Activated CD8-positive, alpha-beta memory T cell treated with anti-CD3 and anti-CD28 coated beads, Interleukin-2, amount 10 ng/mL, durations not matched to agents 7 days and 5 days (primary cell): ENCODE measurements at places on chromosomes 3 and 15. TPM values are rescaled to one million over a fixed set of nuclear protein-coding genes. Genes with fewer than 3 reads are reported as not detected.

The XIRP1 gene
- total RNA-seq = 1.0 TPM

The SCN5A gene
- total RNA-seq = not detected

The C3orf49 gene
- not detected for total RNA-seq

The CLDN16 gene
- not detected for total RNA-seq

The GOLGA8N gene
- total RNA-seq = 22.9 TPM

The FBXO40 gene
- total RNA-seq = not detected

The PLSCR4 gene
- not detected for total RNA-seq

The EFHB gene
- total RNA-seq = 0.66 TPM

The GRAMD1C gene
- total RNA-seq = 1.1 TPM

The TICRR gene
- total RNA-seq = 30.8 TPM

The GOLGA6L25 gene
- total RNA-seq = not detected

The ATP8B4 gene
- 98.3 TPM for total RNA-seq

The PRR23B gene
- not detected for total RNA-seq

The NSUN3 gene
- total RNA-seq = 15.3 TPM

The ACKR4 gene
- total RNA-seq = not detected

The VWA5B2 gene
- not detected for total RNA-seq

The CCDC54 gene
- total RNA-seq = not detected

The PROK2 gene
- total RNA-seq = 3.1 TPM

The OCA2 gene
- total RNA-seq = not detected

The MOBP gene
- total RNA-seq = not detected

The NLGN1 gene
- total RNA-seq = not detected

The STAC gene
- total RNA-seq = not detected

The DNAH12 gene
- total RNA-seq = not detected

The RYR3 gene
- not detected for total RNA-seq

The XYLB gene
- total RNA-seq = 6.9 TPM
